ENCODE measurements at places on chromosomes 13 and 19.
A peak's percentile ranks its signal among the peaks of the same experiment; 100 is the strongest.

DNA sequence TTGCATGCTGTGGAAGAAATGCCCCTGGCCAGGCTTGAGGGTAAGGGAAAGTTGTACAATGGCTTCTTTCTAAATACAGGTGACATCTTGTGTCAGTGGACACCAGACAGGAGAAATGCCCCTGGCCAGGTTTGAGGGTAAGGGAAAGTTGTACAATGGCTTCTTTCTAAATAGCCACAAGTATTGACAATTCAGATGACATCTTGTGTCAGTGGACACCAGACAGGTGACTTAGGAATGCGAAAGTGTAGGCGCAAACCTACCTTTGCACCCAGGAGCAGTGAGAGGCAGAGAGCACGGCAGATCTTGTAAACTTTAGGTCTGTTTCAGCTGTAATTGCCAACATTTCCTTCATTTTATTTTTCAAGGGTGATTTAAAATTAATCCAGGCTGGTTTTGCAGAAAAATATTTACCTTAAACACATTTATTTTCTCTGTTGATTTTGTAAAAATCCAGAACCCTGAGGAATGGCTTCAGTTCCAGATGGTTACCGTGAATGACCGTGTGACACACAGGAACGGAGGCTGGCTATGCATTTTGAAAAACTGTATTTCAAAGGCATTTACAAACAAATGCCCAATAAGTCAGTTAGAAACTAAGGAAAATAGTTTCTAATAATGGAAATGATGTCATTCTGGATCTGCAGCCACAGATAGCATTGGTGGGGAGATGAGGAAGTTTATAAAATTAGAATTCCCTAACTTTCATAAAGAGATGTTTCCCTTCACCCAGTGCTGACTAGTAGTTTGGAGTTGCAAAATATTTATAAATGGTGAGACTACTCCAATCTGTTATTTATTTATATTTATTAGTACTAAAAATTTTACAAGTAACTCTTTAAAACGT lies 34.9 kb downstream of the TNFSF13B start:
- DNase-seq, result no peak

DNA sequence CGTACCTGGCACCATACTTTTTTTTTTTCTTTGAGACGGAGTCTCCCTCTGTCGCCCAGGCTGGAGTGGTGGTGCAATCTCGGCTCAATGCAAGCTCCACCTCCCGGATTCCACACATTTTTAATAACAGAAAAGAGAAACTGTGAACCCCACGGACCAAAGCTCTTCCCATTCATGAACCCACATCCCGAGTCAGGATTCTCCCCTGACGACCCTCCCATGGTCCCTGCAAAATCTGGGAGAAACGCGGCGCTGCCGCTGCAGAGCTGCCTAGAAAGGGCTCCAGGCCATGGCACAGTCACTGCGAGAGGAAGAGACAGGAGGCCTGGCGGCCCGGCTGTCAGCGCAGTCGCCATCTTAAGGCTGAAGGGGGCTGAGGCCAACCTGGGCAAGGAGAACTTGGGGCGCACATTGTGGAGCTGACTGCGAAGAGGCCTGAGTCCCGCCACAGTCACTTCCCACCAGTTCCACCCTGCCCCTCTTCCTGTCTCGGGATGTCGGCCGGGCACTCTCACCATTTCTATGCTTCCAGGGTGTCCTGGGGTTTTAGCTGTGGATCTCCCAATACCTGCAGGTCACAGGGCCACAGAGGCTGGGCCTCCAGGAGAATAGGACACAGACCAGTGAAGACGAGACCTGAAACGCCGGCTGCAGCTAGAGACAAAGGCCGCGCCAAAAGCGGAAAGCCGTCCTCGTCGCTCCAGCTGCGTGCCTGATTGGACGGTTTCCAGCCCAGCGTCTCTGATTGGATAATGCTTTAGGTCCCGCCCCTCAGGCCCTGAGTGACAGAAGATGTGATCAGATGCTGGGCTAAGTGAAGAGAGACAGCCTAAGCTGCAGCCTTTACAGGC lies 71.0 kb downstream of the ZNF486 start:
- DNase-seq, result peak; percentile 75

- no peak for DNase-seq
Observed at GRCh38 chr19:15869873-15870272, 28.0 kb downstream of the CYP4F2 start.

DNA sequence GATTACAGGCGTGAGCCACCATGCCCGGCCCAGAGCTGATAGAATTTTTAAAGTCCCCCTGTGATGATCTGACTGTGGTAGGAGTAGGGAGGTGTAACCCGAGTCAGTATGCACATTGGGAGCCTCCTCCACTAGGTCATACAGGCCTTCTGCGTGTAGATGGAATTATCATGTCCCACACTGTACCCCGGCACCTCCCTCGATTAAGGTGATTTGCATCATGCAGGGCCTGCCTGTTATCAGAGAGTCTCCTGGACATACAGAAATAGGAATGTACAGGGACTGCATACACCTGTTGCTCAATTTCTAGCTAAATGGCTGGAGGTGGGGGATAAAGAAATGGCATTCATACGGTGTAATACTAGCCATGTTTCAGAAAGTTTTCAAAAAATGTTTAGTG lies 922 bp upstream of the ERVK3-1 start:
- DNase-seq, result no peak

- DNase-seq, result no peak
Observed at GRCh38 chr19:31316201-31316951, 32.9 kb downstream of the TSHZ3 start.

Data from AG09319 (cell line).